ENCODE measurements at places on chromosomes 5 and 9.

GRCh38 chr5:142600611-142601358, 85.1 kb downstream of the FGF1 start:
- DNase-seq = no peak

DNA sequence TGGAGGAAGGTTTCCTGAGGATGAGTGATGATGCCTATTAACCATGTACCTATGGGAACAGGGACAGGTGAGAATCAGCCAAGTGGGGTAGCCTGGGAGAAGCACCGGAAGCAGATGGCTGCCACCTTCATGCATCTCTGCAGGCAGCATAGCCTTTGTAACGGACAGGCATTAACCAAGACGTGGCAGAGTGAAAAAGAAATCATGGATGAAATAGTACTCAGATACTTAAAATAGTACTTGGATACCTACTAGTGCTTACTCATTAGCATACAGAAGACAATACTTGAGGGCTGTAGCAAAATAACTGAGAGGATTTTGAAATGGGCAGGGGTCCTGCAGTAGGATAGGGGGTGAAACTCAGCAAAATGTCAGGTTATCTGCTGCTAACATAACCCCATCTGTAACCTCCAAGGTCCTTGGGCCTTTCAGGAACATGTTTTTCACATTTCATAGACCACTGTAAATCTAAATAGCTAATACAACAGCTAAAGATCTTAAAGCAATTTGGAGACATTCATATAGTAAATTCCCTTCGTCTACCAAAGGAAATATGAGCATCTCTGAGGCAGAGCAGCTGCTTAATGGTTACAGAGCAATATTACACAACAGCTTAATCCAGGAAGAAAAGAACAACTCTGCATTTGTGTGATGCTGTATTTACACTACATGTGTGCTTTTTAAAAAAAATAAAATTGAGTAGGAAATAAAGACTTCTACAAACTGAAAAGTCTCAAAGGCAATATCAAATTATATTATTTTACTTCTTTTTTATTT, 154.3 kb downstream of the NFIB start:
- DNase-seq = no peak

DNA sequence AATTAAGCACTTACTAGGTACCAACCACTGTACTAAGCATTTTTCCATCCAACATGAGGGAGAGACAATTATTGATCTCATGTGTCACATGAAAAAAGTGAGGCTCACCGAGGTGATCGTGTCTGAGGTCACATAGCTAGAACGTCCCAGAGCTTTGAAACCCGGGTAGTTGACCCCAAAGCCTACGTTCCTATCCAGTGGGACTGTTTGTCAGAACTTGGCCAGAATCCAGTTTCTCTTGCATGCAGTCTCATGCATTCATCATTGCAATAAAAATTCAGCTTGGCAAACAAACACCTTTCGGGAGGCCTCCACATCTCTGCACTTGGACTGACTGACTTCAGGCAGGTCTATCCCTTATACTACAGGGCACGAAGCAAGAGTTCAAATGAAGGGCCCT, 23.4 kb upstream of the FAT2 start:
- DNase-seq = no peak

DNA sequence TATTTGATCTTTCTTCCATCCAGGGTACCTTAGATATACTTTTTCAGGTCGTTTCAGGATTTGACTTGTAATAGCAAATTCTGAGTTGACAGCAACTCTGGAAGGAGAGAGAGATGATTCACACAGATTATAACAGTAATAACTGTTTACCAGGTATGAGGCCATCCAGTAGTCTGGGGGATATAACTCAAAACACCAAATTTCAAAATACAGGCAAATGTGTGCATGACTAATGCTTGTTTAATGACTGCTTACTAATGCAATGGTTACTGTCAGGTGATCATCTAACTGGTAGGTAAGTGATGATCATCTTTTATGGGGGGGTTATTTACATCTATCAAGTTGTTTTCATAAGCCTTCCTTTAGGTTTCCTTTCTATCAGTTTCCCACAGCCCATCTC, 412.3 kb downstream of the MAT2B start:
- DNase-seq = no peak

DNA sequence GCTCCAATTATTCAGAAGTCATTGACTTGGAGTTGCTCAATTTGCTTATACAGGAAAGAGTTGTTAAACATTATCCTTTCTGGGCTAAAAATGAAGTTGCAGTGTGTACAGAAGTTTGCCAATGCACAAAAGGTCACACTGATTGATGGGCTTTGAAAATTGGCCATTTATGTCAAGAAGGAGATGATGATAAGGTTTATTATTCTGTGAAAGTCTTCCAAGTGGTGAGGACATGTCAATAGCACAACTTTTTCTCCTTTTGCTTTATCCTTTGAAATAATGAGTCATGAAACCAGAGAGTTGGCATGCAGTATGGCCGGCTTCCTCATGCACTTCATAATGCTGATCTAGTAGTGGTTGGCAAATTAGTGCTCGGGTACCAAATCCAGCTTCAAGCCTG, 848.5 kb upstream of the WWC1 start:
- DNase-seq = no peak

- DNase-seq = no peak
Observed at GRCh38 chr9:83069651-83070050, 6.7 kb upstream of the RASEF start.

GRCh38 chr5:135567661-135568060, 11.1 kb downstream of the CXCL14 start:
- no peak for DNase-seq

Data from activated CD4-positive, alpha-beta T cell treated with anti-CD3 and anti-CD28 coated beads for 48 hours (primary cell).